ENCODE measurements at places on chromosomes 12 and 14.

DNA sequence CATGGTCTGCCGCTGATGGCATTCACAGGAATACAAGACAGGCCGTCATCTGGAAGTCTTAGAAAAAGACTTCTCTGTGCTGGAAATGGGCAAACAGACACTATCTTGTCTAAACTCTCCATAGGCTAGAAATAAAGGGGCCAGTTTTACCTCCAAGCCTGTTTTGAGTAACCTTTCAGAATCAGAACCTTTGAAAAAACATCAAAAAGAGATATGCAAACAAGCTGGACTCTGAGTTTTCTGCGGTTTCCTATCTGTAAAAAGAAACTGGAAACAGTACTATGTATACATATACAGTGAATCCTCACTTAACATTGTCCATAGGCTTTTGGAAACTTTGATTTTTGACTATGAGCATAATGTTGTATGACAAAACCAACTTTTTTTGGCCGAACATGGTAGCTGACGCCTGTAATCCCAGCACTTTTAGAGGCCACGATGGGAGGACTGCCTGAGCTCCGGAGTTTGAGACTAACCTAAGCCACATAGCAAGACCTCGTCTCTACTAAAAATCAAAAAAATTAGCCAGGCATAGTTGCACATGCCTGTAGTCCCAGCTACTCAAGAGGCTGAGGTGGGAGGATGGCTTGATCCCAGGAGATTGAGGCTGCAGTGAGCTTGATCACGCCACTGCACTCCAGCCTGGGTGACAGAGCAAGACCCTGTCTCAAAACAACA is 92.9 kb upstream of the MAX start:
- DNase-seq: no peak

- no peak for DNase-seq
Measured at GRCh38 chr14:35285168-35286002, 6.8 kb upstream of the PSMA6 start.

- DNase-seq: no peak
Measured at GRCh38 chr14:65281991-65282895, 130.3 kb upstream of the FUT8 start.

DNA sequence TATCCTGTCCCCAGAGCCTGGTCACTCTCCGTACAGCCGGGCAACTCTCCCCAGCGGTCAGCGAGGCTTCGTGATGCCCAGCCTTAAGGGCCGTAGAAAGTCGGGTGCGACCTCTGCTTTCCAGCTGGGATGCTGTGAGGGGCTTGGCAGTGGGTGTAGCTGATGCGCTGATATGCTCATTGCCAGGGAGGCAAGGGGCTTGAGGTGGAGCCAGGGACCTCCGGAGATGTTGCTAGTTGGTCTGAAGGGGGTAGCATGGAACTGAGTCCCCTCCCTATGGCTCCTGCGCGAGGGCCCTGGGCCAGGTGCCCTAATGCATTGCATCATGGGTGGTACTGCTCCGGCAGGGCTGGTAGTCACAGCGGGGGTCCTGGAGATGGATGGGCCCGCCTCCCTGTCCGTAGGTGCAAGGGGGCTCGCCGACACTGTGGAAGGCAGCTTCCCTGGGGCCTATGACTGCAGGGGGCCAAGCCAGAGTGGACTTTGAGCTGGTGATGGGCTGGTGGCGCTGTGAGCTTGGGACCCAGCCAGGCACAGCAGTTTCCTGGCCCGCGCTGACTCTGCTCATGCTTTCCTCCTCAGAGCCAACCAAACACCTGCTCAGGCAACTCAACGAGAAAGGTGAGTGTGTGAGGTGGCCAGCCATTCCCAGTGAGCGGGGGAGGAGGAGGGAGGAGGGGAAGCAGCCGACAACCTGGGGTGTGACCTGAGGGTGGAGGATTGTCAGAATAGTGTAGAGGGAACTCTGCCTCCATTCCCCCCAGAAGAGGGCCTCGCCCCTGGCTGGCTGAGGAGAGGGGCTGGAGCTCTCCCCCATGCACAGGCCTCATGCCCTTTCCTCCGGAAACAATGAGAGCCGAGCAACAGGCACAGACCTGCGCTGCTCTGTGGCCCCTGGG is 32.3 kb downstream of the PLEKHG3 start:
- no peak for DNase-seq

GRCh38 chr14:49972131-49972671 is 79.3 kb downstream of the ARF6 start:
- DNase-seq: no peak

DNA sequence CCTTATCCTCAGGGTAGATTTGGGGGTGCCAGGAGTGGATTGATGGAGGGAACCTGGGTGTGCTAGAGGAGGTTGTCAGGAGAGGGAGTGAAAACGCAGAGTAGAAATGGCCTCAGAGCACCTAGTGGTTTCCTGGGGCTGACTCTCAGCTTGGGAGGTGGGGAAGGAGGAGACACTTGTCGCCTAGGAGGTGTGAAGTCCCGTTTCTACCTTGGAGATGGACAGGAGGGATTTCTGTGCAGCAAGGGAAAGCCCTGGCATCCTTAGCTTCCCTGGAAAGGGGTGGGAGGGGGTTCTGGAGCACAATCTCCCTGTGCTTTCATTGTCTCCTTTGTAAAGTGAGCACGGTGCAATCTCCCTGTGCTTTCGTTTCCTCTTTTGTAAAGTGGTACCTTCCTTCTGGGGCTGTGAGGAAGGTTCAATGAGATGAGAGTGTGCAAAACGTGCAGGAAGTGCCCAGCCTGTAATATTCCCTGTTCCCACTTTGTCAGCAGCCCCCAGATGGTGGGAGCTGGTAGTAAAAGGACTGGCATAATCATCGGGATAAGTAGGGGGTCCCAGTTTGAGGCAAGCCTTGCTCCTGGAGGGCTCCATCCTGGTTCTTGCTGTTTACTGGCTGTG is 1.6 kb downstream of the OAS3 start:
- no peak for DNase-seq

- no peak for DNase-seq
Measured at GRCh38 chr12:632102-632696, 31.0 kb downstream of the NINJ2 start.

DNA sequence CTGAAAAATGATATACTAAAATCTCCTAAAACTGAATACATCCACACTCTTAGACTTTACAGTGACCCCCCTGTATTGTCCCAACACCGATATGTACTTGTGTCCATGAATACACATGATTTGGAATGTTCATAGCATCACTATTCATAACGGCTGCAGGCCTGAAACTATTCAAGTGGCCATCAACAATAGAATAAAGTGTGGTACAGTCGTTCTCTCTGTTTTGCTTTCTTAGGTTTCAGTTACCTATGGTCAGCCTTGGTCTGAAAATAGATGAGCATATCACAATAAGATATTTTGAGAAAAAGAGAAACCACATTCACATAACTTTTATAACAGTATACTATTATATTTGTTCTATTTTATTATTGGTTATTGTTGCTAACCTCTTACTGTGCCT is 150.6 kb downstream of the ASCL4 start:
- DNase-seq: no peak

DNA sequence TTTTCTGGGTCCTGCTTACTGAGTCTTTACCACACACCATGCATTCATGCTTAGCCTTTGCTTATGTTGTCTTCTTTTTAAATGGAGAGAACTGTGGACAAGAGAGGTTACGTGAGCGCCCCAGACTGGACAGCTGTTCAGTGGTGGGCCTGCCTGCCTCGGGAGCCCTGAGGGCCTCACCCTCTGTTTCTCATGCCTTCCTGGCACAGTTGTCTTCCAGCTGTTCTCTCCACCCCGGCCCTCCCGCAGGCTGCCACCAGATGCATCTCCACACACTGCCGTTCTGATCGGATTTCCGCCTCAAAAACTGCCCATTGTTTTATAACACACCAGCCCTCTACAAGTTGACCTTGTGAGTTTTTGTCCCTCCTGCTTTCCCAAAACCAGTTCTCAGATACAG is 100.8 kb downstream of the SAMD4A start:
- DNase-seq: no peak

DNA sequence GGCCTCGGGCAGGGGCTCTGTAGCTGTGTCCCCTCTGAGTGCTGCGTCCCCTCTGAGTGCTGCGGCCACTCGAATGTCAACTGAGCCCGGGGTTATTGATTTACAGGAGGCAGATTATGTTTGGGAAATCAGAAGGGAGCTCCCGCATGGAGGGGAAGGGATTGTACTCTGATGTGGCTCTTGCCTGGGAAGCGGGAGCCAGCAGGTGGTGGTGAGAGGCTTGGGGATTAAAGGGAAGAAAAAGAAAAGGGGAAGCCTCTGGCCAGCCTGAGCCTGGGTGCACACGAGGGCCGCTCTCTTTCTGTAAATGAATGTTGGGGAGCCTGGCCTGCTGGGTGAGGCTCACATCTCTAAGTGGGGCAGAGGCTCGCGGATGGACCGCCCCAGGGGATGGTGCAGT is 143.7 kb downstream of the AACS start:
- DNase-seq: no peak

All from activated CD4-positive, alpha-beta T cell treated with anti-CD3 and anti-CD28 coated beads for 24 hours (primary cell).